ENCODE measurements at places on chromosomes 3 and 15.

DNA sequence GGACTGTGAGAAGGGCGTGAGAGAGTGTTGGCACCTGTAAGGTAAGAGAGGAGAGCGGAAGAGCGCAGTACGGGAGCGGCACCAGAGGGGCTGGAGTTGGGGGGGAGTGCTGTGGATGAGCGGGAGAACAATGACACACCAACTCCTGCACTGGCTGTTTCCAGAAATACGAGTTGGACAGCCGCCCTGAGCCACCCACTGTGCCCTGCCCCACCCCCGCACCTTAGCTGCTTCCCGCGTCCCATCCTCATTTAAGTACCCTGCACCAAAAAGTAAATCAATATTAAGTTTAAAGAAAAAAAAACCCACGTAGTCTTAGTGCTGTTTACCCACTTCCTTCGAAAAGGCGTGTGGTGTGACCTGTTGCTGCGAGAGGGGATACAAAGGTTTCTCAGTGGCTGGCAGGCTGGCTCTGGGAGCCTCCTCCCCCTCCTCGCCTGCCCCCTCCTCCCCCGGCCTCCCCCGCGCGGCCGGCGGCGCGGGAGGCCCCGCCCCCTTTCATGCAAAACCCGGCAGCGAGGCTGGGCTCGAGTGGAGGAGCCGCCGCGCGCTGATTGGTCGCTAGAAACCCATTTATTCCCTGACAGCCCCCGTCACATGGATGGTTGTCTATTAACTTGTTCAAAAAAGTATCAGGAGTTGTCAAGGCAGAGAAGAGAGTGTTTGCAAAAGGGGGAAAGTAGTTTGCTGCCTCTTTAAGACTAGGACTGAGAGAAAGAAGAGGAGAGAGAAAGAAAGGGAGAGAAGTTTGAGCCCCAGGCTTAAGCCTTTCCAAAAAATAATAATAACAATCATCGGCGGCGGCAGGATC, at the start of gene SOX2:
Gene SOX2 (plus strand): TSS at position 601 of the 811 bp plus-strand sequence. CDS start 436 bp downstream, outside the sequence.
- peak within 1 kb of the TSS; percentile 47 for H3K27ac ChIP-seq
- peaks cover 51% of the 10 kb centered on the region for H3K27me3 ChIP-seq

- H3K27me3 ChIP-seq: no peaks in the 10 kb centered on the region
- no peak overlapping the region for H3K4me3 ChIP-seq
- H3K36me3 ChIP-seq: no peaks in the 10 kb centered on the region
- peaks cover 39% of the 10 kb centered on the region for H3K4me1 ChIP-seq
Measured at GRCh38 chr3:43176666-43177065, 70.8 kb upstream of the POMGNT2 start.

DNA sequence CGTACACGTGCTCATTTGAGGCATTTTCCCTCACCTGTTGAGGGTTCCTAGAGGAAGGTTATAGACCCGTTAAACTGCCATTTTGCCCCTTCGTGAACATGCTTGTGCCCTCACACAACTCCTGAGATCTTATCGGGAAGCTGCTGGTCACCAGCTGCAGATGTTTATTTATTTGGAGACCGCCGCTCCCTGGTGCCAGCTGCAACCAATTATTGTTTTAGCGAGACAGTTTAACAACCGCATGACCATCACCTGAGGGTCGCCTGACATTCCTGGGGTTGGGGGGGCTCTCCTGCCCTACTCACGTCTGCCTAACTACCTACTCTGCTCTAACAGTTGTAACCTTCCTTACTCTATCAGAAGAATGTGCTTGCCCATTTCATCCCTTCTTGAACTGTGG, 292.5 kb downstream of the MCTP2 start:
- no peaks in the 10 kb centered on the region for H3K27me3 ChIP-seq
- H3K36me3 ChIP-seq: no peaks in the 10 kb centered on the region
- no peak for DNase-seq
- H3K4me1 ChIP-seq: peaks cover 9% of the 10 kb centered on the region
- no peak overlapping the region for H3K4me3 ChIP-seq

GRCh38 chr3:25821746-25822573, 32.1 kb downstream of the OXSM start:
- H3K27ac ChIP-seq: no peak overlapping the region
- H3K36me3 ChIP-seq: no peaks in the 10 kb centered on the region
- H3K27me3 ChIP-seq: no peaks in the 10 kb centered on the region
- H3K4me3 ChIP-seq: no peak overlapping the region
- no peaks in the 10 kb centered on the region for H3K4me1 ChIP-seq

DNA sequence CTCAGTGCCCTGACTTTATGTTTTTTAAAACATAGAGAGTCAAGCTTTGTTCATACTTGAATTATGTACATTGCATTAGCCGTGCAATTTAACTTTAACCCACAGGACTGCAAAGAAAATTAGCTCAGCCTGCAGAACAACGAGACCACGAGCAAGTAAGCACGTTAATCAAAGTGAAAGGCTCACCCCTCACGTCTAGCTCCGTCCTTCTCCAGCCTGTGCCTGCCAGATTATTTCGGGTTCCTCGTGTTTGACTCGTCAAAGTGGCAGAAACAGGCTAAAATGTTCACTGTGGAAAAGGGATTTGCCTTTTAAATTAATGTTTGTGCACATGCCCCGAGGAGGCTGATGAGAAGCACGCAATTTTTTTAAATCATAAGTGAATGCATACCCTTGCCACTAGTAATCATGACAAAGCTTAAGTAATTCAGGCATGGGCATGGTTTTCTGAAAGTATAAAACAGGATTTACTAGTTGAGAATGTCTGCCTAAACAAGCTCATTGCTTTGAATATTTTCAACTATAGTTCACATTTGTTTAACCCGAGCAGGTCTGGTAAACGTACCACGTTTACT, 15.3 kb downstream of the ZBTB38 start:
- no peak overlapping the region for H3K4me3 ChIP-seq
- H3K4me1 ChIP-seq: no peaks in the 10 kb centered on the region
- DNase-seq: no peak
- peaks cover 56% of the 10 kb centered on the region for H3K36me3 ChIP-seq

- DNase-seq: no peak
- H3K27ac ChIP-seq: no peak overlapping the region
- no peak overlapping the region for H3K4me3 ChIP-seq
- no peaks in the 10 kb centered on the region for H3K4me1 ChIP-seq
- H3K36me3 ChIP-seq: no peaks in the 10 kb centered on the region
- H3K27me3 ChIP-seq: no peaks in the 10 kb centered on the region
Measured at GRCh38 chr3:178063461-178063860, 472.8 kb upstream of the KCNMB2 start.

DNA sequence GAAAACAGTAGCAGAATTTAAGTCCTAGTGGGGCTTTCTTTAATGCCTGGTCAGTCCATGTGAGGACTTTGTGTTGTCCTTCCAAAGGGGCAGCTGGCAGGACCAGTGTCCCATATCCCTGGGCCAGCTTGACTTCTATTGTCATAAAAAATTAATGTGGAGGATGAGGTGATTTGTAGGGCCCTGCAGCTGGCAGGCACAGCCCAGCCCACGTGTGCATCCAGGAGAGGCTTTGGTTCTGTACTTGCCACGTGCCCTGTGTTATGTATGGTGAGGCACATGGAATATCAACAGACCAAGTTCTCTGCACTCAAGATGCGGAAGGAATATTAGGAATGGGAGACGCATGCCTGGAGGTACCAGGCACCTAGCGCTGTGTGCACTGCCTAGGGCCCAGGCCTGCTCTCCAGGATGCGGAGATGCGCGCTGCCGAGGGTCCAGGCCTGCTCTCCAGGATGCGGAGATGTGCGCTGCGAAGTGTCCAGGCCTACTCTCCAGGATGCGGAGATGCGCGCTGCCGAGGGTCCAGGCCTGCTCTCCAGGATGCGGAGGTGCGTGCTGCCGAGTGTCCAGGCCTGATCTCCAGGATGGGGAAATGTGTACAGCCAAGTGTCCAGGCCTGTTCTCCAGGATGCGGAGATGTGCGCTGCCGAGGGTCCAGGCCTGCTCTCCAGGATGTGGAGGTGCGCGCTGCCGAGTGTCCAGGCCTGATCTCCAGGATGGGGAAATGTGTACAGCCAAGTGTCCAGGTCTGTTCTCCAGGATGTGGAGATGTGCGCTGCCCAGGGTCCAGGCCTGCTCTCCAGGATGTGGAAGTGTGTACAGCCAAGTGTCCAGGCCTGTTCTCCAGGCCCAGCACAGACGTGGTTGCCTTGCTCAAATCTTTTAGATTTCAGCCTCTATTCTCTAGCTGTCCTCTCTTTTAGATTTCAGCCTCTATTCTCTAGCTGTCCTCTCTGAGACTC, 183.3 kb upstream of the ROPN1 start:
- no peaks in the 10 kb centered on the region for H3K27me3 ChIP-seq
- no peak for DNase-seq
- H3K4me1 ChIP-seq: no peaks in the 10 kb centered on the region
- H3K27ac ChIP-seq: no peak overlapping the region
- H3K4me3 ChIP-seq: no peak overlapping the region

DNA sequence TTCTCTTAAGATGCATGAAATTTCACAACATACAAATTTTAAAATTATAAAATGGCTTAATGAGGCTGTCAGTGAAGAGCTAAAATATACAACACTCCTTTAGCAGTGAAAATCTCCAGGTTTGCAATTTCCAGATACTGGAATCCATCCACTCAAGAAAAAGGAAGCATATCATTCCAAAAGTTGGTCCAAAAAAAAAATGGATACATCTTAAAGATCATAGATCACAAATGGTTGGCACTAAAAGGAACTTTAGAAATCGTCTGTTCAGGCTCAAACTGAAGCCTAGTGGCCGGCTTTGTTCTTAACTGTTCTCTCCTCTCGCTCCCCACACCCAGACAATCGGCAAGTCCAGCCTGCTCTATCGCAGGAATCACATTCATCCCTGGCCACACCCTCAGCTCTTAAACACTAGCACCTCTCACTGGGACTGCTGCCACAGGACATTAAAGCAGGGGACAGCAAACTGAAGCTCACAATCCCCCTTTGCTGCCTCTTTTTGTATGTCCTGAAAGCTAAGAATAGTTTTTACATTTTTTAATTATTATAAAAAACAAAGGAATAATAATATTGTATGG, 130.3 kb upstream of the CDIN1 start:
- no peaks in the 10 kb centered on the region for H3K4me1 ChIP-seq
- H3K4me3 ChIP-seq: no peak overlapping the region
- DNase-seq: no peak
- no peaks in the 10 kb centered on the region for H3K27me3 ChIP-seq
- H3K27ac ChIP-seq: no peak overlapping the region

GRCh38 chr3:195757438-195757770, 36.6 kb downstream of the MUC20 start:
- H3K27me3 ChIP-seq: peaks cover 31% of the 10 kb centered on the region
- H3K4me3 ChIP-seq: no peak overlapping the region
- no peak for DNase-seq
- H3K4me1 ChIP-seq: no peaks in the 10 kb centered on the region
- H3K36me3 ChIP-seq: no peaks in the 10 kb centered on the region

- no peaks in the 10 kb centered on the region for H3K27me3 ChIP-seq
- peaks cover 63% of the 10 kb centered on the region for H3K36me3 ChIP-seq
- DNase-seq: no peak
Measured at GRCh38 chr3:125496701-125497100, 23.3 kb downstream of the SNX4 start.

- H3K27ac ChIP-seq: peak overlapping the region; percentile 13
- no peak for DNase-seq
- peaks cover 3% of the 10 kb centered on the region for H3K36me3 ChIP-seq
- H3K4me1 ChIP-seq: peaks cover 17% of the 10 kb centered on the region
Measured at GRCh38 chr15:42921342-42921731, 759 bp upstream of the TTBK2 start.

GRCh38 chr3:193729601-193730000, 136.6 kb downstream of the OPA1 start:
- DNase-seq: no peak
- no peaks in the 10 kb centered on the region for H3K36me3 ChIP-seq
- H3K27ac ChIP-seq: no peak overlapping the region
- no peaks in the 10 kb centered on the region for H3K4me1 ChIP-seq

DNA sequence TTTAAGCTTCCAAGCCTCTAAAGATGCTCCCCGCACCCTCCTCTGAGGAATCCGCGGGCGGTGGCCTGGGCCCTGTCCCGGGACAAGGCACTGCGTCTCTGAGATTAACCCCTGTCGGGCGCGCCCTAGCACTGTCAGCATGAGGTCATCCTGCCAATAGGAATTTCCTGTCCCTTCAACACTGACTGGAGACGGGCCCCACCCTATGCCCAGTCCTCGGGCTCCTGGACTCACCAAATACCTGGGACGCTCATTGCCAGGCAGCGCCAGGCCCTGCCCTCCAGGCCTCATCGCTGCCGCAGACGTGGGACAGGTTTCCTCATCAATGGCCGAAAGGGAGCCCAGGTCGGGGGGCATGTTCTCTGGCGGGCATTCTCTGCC, 67.6 kb upstream of the SH3GL3 start:
- H3K4me3 ChIP-seq: peak overlapping the region; percentile 13
- no peaks in the 10 kb centered on the region for H3K36me3 ChIP-seq
- no peaks in the 10 kb centered on the region for H3K27me3 ChIP-seq
- peak; percentile 99 for DNase-seq
- peak overlapping the region; percentile 97 for H3K27ac ChIP-seq

- H3K27ac ChIP-seq: no peak overlapping the region
- no peaks in the 10 kb centered on the region for H3K36me3 ChIP-seq
- no peak overlapping the region for H3K4me3 ChIP-seq
- H3K4me1 ChIP-seq: peaks cover 8% of the 10 kb centered on the region
- H3K27me3 ChIP-seq: no peaks in the 10 kb centered on the region
- no peak for DNase-seq
Measured at GRCh38 chr3:61177450-61177849, 73.8 kb downstream of the FHIT start.

DNA sequence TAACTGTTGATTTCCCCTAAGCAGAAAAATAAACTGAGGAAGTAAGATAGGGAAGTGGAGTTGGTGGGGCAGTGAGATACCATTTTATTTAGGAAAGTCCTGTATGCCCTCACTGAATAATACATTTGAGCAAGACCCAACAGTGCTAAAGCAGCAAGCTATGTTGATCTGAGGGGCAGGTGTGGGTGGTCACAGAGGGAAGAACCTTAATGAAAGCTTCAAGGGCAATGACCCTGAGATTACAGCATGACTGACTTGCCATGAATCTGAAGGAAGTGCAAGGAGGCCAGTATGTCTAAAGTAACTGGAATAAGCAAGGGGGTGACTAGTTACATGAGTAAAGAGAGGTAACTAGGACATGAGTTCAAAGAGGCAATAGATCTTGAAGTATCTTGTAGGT, 159.5 kb downstream of the CD47 start:
- H3K36me3 ChIP-seq: no peaks in the 10 kb centered on the region
- no peak overlapping the region for H3K4me3 ChIP-seq
- no peak for DNase-seq

DNA sequence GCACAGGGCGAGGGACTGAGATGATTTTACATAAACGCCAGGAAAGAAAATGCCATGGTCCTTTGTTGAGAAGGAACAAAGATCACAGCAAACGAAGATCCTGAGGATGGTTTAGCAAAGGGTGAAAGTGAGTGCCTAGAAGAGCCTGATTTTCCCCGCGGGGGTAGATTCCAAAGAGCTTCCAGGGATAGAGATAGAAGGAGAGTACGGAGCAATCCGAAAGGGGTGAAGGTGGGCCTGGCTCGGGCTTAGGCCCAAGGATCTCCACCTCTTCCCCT, 977 bp downstream of the CDC25A start:
- peak overlapping the region; percentile 71 for H3K4me3 ChIP-seq
- H3K27ac ChIP-seq: peak overlapping the region; percentile 67
- no peaks in the 10 kb centered on the region for H3K27me3 ChIP-seq
- no peak for DNase-seq

- no peak overlapping the region for H3K27ac ChIP-seq
- DNase-seq: no peak
- H3K27me3 ChIP-seq: no peaks in the 10 kb centered on the region
- H3K36me3 ChIP-seq: no peaks in the 10 kb centered on the region
Measured at GRCh38 chr3:66497288-66497984, 3.4 kb downstream of the LRIG1 start.

Measured in RWPE2 (cell line).